Skin of body (tissue), 3 donors: ENCODE measurements at places on chromosomes 6 and 20. TPM values are rescaled to one million over a fixed set of nuclear protein-coding genes. Genes with fewer than 3 reads are reported as not detected.

NRSN1 gene
- 0.39 TPM for total RNA-seq

THBS2 gene
- 393 TPM for total RNA-seq

PRDM13 gene
- not detected for total RNA-seq

DYNLT2 gene
- total RNA-seq = 2.0 TPM

RAD21L1 gene
- not detected for total RNA-seq

RSPH3 gene
- total RNA-seq = 5.1 TPM

TCP11 gene
- total RNA-seq = 0.30 TPM

JARID2 gene
- total RNA-seq = 17.5 TPM

POPDC3 gene
- 5.2 TPM for total RNA-seq

MUC21 gene
- not detected for total RNA-seq
